ENCODE measurements at places on chromosomes 2 and 18.

- no peak for DNase-seq
Observed at GRCh38 chr2:201072201-201072530, 365 bp downstream of the NDUFB3 start.

DNA sequence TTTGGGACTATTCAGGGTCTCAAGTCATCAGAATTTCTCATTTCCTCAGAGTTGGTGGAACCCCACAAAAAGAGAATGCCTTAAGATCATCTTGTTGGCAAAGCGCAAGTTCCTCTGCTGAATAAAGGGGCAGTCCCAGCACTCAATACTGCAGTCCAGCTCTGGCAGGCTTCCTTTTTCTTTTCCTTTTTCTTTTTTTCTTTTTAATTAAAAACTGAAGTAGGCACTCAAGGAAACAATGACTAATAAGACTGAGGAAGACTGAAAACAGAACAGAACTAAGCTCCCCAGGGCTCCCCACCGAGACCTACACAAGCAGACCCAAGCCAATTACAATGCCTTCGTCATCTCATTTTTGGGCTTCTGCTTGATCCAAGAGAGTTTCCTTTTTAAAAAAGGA, 82.0 kb downstream of the STK39 start:
- DNase-seq: no peak

DNA sequence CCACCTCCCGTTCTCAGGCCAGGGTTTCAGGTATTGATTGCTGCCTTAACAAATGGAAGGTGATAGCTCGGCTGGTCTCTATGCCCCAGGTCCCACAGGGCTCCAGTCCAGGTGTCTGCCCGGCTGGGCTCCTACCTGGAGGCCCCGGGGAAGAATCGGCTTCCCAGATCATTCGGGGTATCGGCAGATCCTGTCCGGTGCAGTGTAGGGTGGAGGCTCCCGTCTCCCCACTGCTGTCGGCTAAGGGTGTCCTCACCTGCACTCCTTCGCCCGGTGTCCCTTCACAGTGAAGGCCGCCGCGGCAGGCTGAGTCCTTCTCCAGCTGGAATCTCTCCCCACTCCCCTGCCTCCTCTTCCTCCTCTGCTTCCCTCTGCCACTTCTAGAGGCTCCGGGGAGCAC, 573.9 kb upstream of the SALL3 start:
- DNase-seq: no peak

DNA sequence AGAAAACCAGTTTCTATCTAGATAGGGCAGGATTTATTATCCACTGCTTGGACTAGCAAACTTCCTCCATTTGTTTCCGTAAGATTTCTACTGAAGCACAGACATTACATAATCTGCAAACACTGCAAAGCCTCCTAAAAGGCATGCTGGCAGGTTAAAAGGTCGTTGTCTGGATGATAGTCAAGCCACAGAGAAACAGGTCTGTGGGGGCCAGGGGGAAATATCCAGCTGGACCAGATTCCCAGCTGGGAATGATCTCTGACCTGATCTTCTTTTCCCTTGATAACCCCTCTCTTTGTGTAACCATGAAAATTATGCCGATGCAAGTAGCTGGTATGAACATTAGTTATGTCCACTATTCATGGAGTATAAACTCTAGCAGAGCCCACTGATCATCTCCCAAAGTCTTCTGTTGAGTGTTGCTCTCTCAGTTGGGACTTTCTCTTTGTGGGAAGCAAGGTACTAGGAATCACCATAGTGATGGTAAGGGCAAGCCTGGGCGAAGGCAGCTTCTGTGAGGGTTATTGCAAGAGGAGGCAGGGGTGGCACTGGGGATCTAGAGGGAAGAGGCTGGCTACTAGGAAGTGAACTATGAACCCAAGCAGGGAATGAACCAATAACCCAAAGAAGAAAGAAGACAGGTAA, 61.3 kb downstream of the GDF7 start:
- no peak for DNase-seq

GRCh38 chr2:236847538-236848263, 238.0 kb upstream of the COPS8 start:
- DNase-seq: no peak

DNA sequence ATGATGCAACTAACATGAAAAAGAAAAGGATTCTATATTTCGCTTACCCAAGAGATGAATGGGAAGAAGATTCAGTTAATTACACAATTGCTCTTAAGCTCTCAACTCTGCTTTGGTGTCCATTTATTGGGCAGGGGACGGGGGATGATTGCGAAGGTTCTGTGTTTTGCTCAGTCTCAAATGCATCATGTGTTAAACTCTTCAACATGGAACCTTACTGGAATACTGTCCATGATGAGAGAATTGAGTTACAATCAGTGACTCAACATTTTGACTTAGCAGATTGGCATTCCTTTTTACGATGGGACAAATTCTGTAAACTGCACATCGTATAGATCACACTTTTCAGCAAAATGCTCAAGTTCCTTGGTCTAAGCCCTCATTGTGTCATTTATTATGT, 135.6 kb downstream of the RBMS1 start:
- no peak for DNase-seq

DNA sequence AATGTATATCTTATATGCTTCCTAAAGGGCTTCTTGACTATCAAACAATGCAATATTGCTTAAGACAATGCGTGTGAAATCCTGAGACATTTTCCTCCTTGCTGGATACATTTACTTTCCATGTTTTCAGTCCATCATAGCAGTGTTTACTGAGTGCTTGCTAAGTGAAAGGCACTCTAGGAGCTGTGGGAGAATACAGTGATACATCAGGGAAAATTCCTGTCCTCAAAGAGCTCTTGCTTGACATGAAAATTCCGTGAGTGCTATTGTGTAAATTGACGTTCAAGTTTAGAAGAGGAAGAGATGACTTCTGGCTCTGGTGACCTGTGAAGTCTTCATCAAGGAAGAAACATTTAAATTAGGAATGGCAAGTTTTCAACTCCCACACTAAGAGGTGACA, 449.4 kb upstream of the SOX11 start:
- no peak for DNase-seq

- DNase-seq: no peak
Observed at GRCh38 chr2:38277245-38278116, 99.6 kb downstream of the ATL2 start.

Measured in activated CD4-positive, alpha-beta memory T cell treated with anti-CD3 and anti-CD28 coated beads for 36 hours (primary cell).